Activated CD4-positive, alpha-beta T cell treated with anti-CD3 and anti-CD28 coated beads for 1 hour (primary cell): ENCODE measurements at places on chromosomes 11 and 22.
A peak's percentile ranks its signal among the peaks of the same experiment; 100 is the strongest.

GRCh38 chr11:62540804-62541701 is 5.6 kb downstream of the AHNAK start:
- DNase-seq: no peak

- no peak for DNase-seq
Measured at GRCh38 chr22:47048123-47049077, 285.9 kb downstream of the TBC1D22A start.

GRCh38 chr11:82082976-82083375 is 650.7 kb downstream of the FAM181B start:
- no peak for DNase-seq

DNA sequence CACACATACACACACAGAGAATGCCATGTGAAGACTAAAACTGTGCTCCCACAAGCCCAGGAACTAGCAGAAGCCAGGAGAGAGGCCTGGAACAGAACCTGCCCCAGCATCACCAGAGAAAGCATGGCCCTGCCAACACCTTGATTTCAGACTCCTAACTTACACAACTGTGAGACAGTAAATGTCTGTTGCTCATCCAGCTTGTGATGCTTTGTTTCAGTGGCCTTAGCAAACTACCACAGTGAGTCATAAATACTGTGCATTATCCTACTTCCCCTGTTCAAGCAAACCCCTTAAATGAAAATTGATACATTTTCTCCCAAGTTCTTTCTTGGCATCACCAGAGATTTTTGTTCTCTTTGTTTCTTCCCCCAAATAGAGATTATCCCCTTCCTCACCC is 1539.4 kb upstream of the TENM4 start:
- DNase-seq: no peak

DNA sequence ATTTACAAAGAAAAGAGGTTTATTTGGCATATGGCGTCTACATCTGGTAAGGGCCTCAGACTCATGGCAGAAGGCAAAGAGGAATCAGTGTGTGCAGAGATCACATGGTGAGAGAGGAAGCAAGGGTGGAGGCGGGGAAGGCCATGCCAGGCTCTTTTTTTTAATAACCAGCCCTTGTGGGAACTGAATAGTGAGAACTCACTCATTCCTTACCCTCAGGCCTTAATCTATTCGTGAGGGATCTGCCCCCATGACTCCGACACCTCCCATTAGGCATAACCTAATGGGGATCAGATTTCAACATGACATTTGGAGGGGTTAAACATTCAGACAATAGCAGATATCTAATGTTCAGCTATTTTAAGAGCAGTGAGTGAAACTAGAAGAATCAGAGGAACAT is 55.7 kb downstream of the ATM start:
- no peak for DNase-seq

- no peak for DNase-seq
Measured at GRCh38 chr11:99937330-99937729, 749.8 kb upstream of the ARHGAP42 start.

GRCh38 chr11:43440486-43440885 is 81.8 kb downstream of the TTC17 start:
- DNase-seq: no peak

GRCh38 chr11:48062649-48063048 is 82.3 kb downstream of the PTPRJ start:
- no peak for DNase-seq

DNA sequence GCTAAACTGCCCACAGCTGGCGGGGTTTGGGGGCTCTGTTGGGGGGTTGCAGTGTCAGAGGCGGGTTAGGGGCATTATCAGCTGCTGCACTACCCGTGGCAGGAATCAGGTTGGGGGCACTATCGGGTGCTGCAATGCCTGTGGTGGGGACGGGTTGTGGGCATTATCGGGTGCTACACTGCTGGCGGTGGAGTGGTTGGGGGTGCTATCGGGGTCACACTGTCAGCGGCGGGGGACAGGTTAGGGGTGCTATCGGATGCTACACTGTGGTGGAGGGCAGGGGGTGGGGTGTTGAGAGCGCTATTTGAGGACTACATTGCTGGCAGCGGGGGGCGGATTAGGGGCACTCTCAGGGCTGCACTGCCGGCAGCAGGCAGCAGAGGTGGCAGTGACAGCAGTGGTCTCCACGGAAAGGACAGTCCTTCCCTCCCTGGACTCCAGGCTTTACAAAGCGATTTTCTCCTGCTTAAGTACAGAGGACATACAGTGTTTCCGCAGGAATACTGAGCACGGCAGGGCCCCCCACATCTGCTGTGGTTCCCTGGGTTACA is 119.5 kb upstream of the VPREB1 start:
- DNase-seq: no peak

DNA sequence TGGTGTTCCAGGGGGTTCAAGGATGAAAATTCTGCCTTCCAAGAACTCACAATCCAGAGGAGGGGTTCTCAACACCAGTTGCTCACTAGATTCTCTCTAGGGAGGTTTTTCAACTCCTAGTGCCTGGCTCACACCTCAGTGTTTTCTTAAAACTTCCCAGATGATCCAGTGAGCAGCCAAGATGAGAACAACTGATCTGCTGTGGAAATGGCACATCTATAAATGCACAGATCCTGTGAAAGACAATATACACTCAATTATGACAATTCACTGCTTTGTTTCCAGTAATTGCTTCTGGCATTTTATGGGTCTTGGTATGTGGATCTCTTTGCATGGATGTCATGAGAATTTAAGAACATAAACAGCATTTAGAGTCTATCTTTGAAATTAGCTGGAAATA is 45.2 kb upstream of the PRSS23 start:
- no peak for DNase-seq

GRCh38 chr11:76700177-76701100 is 29.9 kb upstream of the LRRC32 start:
- no peak for DNase-seq

GRCh38 chr11:115423728-115424459 is 80.3 kb downstream of the CADM1 start:
- no peak for DNase-seq

- DNase-seq: peak; percentile 100
Measured at GRCh38 chr11:64878494-64879243, at the start of gene EHD1. Gene EHD1 (minus strand): TSS chr11:64878621. CDS start chr11:64878464, 157 bp downstream.

- DNase-seq: no peak
Measured at GRCh38 chr11:11856638-11857037, 14.9 kb downstream of the USP47 start.

DNA sequence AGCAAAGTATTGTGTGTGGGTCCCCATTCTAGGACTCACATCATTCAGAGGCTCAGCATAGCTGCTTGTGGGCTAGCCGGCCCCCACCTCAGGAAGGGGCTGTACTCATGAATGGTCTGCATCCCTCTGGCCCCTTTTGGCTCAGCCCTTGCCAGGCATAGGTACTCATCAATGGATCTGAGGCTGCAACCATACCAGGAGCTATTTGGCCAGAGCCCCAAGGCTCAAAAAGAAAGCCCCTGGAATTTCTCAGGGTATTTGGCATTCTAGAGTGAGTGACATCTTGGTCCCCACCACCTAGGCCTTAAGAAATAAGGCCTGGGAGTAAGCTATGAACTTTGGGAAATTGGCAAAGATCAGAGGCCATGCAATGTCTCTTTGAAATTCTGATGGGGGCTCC is 38.3 kb downstream of the PLEKHA7 start:
- no peak for DNase-seq

DNA sequence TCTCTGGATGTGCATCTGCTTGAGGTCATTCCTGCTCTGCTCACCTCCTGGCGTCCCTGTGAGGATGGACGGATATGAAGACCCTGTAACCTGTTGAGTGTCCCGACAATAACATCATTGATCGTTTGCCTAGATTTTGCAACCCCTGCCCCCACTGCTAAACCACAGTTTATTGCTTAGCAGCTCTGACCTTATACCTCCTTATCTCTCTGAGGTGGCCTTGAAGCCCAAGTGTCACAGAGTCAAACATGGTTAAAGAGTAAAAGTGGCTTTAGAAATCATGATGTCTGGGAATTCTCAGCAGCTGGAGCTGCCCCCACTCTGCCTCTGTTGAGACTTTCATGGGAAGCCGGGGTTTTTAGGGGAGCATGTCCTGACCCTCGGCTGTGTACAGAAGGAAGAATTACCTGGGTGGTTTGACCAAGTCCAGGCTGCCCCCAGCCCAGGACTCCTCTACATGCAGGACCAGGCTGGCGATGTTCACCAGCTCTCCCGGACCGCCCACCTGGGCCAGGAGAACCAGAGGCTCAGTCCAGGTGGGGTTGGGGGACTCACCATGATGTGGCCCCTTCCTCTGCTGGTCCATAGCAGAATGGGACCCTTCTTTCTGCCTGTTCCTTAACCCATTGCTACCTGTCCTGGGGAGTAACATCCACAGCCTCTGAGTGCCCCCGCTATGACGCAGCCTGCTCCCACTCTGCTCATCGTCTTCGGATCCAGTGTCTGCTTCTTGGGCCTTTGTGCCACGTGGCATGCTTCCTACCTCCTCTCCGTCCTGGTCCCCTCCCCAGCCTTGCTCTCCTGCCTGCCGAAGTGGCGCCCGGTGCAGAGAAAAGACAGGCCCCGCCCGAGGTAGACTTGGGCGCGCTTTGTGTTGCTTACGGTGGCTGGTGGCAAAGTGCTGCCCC is 33.4 kb upstream of the FTH1 start:
- DNase-seq: no peak

DNA sequence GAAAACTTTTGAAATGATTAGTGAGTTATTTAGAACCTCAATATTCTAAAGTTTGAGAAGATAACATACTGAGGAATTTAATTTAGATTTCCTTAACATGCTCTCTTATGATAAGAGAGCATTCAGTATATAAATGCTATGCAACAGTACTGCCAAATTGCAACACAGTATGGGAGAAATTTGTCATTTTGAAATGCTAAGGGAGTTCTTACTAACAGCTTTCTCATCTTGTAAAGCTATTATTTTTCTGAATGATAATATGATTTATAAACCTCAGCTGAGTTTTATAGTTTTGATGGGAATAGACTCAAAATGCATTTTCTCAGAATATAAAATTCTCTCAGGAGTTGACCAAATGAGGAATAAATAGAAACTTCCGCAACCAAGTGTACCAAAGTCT is 108.4 kb downstream of the SPON1 start:
- DNase-seq: no peak

DNA sequence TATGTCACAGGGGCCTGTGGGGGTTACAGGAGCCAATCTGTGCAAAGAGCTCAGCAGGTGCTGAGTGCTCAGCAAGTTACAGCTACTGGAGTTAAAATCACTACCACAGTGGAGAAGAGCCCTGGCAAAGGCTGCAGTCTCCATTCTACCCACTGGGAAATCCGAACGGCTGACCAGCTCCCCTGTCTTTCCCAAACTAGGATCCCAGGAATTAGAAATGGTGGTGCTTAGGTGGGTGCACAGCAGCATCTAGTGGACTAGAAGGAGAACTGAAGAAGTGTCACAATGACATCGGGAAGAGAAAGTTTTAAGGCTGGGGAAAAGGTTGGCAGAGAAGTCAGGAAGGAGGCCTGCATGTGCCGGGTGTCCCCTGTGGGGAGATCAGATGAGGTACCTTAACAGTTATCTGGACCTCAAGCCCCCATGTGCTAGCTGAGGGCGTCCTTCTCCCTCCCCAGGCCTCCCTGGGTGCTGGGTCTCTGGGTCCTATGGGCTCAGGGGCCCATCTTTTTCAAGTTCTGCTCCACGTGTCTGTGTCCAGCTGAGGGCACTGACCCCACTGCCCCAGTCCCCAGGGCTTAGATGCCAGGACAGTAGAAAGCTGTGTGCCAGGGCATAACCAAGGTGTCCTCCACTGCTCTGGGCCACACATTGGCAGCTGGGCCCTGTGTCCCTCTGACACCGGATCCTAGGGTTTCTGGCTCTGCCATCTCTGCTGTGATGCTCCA is 1.9 kb downstream of the PIWIL3 start:
- no peak for DNase-seq

DNA sequence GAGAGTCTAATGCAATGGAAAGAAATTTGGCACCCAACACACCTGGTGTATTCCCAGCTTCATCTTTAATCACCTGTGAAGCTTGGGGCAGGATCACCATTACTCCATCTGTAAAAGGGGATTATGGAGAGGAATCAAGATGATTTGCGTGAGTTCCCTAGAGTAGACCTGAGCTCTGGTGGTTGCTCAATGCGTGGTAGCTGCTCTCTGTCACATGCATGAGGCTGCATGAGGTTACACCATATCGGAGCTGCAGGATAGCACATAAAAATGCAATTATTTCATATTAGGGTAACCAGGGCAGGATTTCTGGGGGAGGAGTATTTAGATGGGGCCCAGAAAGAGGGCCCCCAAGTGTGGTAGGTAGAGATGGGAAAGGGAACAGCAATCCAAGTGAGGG is 35.3 kb upstream of the CLMP start:
- no peak for DNase-seq

DNA sequence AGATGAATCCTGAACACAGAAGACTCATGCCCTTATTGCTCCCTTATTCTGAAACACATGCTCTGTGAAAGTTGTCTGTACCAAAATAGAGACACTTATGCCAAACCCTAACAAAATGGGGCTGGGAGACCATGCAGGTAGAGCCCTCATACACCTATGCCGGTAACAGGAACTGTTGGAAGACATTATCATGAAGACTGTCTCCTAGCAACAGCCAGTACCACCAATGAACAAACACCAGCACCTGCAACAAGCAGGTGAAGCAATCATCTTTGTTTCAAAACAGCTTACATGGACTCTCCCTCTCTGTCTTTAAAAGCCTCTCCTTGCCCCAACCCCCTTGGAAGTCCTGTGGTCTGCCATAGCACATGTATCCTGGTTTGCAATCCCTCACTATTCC is 17.2 kb downstream of the SLC5A4 start:
- no peak for DNase-seq

DNA sequence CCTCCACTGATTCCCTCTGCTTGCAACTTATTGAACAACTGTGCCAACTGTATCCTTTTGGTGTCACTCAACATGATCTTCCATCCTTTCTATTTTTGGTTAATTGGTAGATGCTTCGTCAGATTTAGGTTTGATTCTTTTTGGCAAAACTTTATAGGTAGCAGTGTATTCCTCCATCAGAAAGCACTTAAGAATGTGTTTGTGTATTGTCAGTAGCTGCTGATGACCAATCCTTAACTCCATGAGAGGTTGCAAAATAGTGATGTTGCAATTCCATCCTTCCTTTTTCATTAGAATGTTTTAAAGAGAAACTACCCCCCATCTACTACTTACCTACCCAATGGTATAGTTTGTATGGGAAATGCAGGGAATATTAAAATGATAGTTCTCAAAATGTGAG is 22.1 kb downstream of the FAM76B start:
- DNase-seq: no peak

DNA sequence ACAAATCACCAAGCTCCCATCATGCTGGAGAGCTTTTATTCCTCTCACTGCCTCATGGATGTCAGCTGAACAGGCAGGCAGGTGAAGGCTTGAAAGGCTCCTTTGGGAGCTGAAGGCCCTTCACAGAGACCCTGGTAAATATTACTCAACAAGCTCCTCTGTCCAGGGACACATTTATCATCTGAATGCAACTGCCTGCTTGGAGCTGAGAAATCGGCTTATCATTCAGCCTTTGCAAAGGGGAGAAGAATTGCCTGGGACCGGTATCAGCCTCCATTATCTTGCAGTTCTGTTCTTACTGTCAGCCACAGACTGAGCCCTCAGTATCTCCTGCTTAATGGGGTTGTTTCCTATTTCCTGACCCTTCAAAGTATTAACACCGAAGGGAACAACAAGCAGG is 113.8 kb upstream of the PITPNB start:
- no peak for DNase-seq
